ENCODE measurements at places on chromosomes 13 and 19.
A peak's percentile ranks its signal among the peaks of the same experiment; 100 is the strongest.

GRCh38 chr13:30882026-30882850 lies 23.8 kb upstream of the MEDAG start:
- no peak for DNase-seq

GRCh38 chr13:97280478-97280877 lies 58.3 kb downstream of the MBNL2 start:
- no peak for DNase-seq

DNA sequence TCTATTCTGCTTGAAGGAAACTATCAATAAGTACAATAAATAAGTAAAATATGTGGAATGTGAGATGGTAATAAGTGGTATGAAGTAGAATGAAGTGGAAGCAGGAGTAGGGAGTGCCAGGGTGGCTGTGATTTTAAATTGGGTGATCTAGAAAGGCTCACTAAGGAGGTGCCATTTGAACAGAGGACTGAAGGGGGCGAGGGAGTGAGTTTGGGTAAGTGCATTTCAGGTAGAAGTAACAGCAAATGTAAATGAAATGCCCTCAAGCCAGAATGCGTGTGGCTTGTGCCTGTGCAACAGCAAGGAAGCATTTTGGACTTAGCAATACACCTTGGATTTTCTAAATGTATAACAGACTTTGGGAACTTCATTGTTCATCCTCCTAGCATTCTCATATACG lies 77.1 kb downstream of the CCNA1 start:
- DNase-seq: no peak

GRCh38 chr19:38759590-38760003 lies 13.7 kb downstream of the LGALS7 start:
- peak; percentile 40 for DNase-seq

DNA sequence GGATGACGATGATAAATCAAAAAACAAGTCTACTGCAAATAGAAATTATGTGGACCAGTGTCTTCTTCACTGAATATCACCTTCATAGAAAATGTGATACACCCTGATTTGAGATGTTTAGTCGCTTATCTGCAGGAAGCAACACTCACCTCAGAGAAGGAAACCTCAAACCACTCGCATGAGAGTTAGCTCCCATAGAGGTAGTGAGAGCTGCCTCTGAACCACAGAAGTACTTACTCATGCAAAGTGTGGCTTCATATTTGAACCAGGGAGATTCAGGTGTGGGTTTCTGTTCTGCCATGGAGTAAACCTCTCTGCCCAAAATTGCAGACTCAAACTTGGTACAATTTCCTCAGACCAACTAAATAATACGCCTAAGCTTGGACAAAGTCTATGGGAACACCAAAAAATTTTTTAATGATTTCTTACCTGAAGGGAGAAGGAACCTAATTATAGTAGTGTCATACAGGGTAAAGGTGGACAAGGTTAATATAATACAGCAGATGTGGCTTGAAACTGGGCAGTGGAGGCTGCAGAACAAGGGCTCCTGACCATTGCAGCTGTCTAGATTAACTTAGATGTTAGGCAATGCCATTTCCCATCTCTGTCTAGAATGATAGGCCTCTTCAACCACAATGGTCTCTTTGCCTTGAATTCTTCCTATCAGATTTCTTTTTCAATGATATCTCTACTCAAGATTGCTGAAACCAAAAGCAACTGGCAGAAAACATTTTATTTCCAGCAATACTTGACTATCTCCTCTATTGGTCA lies 29.6 kb upstream of the RCBTB2 start:
- DNase-seq: no peak

DNA sequence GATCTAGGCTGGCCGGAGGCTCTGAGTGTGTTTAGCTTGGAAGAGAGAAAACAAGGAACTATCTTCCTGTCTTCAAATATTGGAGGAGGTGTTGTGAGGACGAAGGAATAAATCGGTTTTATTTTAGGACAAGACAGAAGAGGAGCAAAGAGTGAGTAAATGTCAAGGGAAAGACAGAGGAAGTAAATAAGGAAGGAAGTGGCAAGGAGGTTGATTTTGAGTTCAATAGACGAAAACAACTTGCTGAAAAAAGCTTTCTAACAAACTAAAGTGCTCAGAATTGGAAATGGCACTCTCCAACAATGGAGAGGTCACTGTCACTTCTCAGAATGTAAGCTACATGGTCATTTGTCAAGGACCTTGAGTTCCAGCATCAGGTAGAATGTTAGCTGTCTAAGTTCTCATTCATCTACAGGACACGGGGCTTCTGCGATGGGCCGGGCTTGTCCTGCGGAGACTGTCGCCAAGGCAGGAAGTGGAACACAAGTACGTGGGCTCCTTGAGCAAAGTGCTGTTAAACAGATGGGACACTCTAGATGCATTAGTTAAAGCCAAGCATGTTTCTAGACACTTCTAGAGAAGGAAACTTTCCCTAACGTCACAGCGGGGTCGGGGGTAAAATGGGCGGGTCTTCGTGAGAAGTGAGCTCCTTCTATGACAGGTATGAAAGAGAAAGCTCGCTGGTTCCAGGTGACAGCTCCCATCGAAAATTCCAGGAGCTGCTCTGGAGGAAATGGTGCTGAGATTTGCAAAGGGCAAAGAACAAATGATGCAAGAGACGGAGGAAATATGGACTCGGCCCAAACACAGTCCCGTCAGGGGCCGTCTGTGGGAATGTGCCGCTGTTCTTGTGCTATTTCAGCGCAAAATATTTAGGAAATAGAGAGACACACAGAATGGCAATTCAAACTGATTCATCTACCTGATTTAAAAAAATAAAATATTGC lies 103.9 kb upstream of the UBL3 start:
- no peak for DNase-seq

GRCh38 chr19:5997371-5997770 lies 19.4 kb upstream of the RANBP3 start:
- no peak for DNase-seq

All from pons (tissue), 1 donor.